Fibroblast of the conjunctiva (primary cell): ENCODE measurements at places on chromosomes 11 and 22.

- DNase-seq: no peak
Measured at GRCh38 chr11:111448831-111449557, 63.2 kb downstream of the BTG4 start.

DNA sequence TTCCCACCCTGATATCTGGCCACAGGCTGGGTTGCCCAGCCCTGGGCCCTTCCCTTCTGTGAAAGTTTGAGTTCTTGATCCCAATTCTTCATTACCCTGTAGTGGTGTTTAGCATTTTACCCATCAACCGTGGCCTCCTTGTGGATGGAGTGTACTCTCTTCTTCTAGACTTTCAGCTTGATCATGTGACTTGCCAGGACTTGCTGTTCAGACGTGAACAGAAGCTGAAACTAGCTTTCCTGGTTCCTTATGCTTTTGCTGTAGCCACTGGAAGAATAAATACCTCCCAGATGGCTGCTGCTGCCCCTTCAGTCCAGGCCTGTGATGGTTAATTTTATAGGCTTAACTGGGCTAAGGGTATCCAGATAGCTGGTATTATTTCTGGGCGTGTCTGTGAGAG lies 32.7 kb upstream of the DAGLA start:
- DNase-seq: no peak

DNA sequence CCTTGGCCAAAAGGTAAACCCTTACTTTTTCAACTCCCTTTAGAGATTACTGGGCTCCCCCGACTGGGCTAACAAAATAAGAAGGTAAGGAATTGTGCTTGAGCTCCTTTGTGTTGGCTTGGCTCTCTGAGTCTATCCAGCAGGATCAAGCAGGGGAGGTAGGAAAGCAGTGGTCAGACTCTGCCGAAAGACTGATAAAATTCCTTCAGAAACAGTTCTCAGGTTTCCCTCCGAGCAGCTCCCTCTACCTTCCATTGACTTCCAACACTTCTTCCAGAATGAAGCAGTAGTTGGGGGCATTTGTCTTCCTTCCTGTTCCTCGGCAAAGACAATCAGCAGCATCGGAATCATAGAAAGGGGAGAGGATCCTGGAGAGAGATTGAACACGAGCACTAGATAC lies 16.1 kb upstream of the CARD18 start:
- DNase-seq: no peak

DNA sequence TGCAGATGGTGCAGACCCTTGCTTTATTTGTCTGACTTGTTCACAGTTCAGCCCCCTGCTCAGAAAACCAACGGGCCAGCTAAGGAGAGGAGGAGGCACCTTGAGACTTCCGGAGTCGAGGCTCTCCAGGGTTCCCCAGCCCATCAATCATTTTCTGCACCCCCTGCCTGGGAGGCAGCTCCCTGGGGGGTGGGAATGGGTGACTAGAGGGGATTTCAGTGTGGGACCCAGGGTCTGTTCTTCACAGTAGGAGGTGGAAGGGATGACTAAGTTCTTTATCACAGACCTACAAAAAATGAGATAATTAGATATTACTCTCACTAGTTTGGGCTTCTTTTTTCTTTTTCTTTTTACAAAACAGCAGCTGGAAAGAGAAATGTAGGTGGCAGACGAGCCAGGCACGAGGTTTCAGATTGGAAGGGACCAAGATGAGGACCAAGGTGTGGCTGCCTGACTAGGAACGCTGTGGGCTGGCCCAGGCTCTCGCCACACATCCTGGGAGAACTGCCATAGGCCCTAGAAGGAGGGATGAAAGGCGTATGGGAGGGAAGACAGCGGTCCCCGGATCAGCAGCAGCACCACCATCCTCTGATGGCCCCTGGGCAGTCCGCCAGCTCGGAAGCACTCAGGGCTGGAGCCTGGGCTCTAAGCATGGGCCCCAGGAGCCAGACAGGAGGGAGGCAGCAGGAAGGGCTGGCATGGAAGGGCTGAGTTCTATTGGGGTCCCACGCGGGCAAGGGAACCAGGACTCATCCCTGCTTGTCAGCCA lies 14.2 kb downstream of the TXN2 start:
- no peak for DNase-seq

DNA sequence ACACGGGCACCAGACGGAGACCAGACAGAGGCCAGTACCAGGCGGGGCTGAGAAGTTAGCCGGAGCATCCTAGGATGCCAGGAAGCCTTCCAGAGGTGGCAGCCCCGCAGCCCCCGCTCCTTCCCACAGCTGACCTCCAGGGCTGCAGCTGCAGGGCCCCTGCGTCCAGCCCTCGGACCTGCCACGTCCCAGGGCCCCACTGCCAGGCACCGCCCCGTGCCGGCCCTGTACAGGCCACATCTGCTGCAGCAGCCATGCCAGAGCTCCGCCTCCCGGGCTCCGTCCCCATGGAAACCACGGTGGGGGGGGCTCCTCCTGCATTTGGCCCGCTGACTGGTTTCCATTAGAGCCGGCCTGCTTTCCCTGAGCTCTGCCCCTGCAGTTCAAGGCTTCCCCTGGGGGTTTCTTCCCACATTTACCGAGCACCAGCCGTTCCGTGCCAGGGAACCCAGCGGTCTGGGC lies 62.5 kb upstream of the PPARA start:
- DNase-seq: peak; percentile 89

- no peak for DNase-seq
Measured at GRCh38 chr11:106286881-106287504, 209.5 kb downstream of the AASDHPPT start.

GRCh38 chr11:83033371-83033770 lies 38.3 kb downstream of the RAB30 start:
- peak; percentile 43 for DNase-seq

- DNase-seq: peak; percentile 54
Measured at GRCh38 chr22:50274311-50274710, 4.1 kb upstream of the MAPK11 start.

DNA sequence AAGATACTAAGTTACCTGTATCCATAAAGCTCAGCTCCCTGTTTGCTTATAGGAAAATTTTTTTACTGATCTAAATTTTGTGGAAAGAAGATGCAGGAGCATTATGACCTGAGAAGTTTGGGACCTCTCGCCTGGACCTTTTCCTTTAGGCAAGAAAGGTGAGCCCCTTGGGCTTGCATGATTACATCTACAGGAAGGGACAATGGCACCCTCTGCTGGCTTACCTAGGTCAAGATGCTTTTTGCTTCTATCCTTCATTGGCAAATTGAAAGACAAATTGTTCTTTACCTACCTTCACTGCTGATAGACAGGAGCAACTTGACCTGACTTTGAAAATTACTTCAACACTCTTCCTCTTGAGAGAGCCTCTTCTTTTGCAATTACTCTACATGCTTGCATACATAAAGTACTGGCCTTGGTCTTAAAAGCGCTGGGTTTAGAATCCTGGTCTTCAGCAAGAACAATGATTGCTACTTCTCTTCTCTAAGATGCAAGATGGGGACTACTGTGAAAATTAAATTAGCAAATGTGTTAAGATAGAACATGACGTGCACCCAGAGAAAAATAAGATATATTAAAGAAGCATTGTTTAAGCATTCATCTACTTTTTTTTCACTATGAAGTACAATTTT lies 147.2 kb downstream of the TRPC6 start:
- DNase-seq: no peak

GRCh38 chr11:2275334-2276279 lies 5.2 kb upstream of the ASCL2 start:
- no peak for DNase-seq

DNA sequence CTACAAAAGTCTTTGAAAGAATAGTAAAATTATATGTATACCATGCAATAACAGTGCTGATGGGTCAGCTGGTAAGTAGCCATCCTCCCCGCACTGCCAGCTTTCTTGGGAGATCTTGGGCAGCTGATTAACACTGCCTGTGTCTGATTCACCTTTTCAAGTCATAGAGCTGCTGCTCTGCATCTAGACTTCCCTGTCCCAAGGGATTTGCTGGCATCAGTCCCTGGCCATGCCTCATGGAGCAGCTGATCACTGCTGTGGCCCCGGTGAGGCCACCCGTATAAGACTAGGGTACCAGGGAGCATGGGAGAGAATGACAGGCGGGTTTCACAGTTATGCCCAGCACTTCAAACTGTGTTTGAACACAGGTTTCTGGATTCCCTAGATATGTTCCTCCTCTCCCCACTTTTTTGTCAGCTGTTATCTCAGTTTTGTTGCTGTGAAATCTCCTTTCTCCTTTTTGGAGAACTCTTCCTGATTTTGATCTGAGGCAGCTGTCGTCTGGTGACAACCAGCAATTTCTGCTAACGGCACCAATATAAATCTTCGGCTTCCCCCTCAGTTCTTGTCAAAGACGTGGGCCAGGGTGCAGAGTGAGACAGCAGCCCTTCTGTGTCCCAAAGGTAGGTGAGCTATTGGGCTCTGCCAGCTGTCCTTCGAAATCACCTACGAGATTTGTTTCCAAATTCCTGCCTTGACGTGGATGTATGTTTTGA lies 438.9 kb downstream of the NTM start:
- DNase-seq: no peak

DNA sequence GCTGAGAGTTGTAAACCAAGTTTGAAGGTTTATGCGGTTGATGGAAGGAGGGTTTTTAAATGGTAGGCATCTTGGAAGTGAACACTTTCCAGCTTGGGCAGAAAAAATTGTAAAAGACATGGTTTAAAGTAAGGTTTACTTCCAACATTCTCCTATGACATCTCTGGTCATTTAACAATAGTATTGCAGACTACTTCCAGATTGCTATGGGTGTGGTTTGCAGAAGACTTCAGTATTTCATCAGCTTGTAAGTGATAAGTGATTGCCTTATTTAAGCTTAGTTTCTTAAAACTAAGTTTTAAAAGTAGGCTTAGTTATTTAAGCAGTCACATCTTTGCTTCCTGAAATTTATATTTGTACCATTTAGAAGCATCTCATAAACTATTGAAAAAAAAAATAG lies 7.2 kb upstream of the STT3A start:
- no peak for DNase-seq

DNA sequence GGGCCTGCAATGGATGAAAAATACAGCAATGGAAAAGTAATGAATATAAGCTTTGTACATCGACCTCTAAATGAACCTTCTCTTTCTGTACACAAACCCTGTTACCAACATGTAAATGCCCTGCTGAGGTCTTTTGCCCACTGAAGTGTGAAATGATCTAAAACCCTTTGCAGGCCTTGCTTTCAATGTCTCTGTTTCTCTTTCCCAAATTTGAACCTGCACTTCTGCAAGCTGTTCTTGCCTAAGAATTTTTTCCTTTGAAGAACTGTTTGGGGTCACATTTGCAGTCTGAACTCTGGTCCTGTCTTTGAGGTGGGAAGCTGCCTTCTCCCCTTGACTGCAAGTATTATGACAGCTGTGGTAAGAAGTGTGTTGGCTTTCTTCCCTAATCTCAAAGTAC lies 1237.1 kb downstream of the FAM181B start:
- DNase-seq: no peak

DNA sequence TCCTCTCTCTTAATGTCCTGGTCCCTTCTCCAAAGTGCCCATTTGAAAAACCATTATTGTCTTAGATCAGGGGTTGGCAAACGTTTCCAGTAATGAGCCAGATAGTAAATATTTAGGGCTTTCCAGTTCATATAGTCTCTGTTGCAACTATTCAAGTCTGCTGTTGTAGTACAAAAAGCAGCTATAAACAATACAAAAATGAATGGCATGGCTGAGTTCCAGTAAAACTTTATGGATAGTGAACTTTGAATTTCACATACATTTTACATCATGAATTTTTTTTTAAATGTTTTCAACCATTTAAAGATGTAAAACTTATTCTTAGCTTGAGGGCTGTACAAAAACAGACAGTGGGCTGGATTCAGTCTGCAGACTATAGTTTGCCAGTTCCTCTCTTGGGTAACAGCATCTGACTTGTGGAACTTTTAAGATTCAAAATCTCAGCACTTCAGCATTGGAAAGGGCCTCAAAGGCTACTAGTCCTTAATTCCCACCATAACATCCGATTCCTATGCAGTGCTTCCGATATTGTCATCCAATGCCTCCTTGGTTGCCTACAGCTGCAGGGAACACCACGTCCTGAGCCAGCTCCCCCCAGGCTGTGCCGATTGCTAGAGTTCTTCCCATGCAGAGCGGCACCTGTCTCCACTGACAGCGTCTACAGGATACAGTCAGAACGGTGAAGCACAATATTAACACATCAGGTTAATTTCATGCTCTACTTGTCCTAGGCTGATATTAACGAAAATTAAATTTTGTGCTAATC lies 65.6 kb upstream of the E2F8 start:
- no peak for DNase-seq

DNA sequence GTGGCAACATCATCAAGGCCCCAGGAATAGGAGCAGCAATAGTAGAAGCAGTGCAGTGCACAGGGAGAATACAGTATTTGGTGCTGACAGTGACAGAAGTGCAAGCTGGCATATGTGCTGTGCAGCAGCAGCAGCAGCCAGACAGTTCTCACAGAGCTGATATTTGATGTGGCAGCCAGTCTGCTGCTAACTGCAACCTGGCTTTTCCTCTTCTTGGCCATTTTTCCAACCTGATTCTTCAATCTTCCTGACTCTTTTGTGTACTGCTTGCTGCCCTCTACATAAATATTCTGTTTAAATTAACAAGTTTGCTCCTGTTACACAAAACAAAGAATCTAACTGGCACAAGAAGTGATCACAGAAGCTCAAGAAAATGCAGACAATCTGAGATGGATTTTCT lies 102.0 kb downstream of the CASP12 start:
- DNase-seq: no peak

DNA sequence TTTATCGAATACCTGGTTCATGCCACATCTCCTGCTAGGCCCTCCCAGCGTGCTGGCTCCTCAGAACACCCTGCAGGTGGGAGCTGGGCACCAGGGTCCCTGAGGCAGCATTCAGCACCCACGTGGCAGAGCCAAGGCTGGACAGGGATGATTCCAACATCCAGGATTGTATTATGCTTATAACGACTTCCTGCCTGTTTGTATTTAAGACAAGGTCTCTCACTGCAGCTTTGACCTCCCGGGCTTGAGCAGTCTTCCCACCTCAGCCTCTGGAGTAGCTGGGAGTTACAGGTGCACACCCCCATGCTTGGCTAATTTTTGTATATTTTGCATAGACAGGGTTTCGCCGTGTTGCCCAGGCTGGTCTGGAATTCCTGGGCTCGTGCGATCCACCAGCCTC lies 64.7 kb upstream of the WNT7B start:
- no peak for DNase-seq

- no peak for DNase-seq
Measured at GRCh38 chr11:43521471-43521870, 159.1 kb upstream of the HSD17B12 start.

GRCh38 chr11:76653674-76654284 lies 16.8 kb downstream of the LRRC32 start:
- DNase-seq: peak; percentile 39

DNA sequence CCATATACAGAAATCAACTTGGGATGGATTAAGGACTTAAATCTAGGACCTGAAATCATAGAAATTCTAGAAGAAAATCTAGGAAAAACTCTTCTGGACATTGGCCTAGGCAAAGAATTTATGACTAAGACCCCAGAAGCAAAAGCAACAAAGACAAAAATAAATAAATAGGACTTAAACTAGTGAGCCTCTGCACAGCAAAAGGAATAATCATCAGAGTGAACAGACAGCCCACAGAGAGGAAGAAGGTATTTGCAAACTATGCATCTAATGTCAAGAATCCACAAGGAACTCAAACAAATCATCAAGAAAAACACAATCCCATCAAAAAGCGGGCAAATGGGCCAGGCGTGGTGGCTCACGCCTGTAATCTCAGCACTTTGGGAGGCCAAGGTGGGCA lies 32.4 kb downstream of the TTC28 start:
- DNase-seq: no peak

GRCh38 chr11:72842126-72842525 lies 27.9 kb downstream of the ATG16L2 start:
- DNase-seq: no peak

GRCh38 chr11:17129003-17129402 lies 51.5 kb upstream of the RPS13 start:
- DNase-seq: no peak

GRCh38 chr11:65170058-65170534 lies at the start of gene SPDYC:
Gene SPDYC, plus strand, starts transcription at chr11:65170233. Its CDS starts 1,125 bp downstream, at chr11:65171358.
- no peak for DNase-seq
